ENCODE measurements at places on chromosomes 1 and 21.

- DNase-seq, result no peak
Measured at GRCh38 chr1:222785529-222785928, 29.3 kb upstream of the DISP1 start.

DNA sequence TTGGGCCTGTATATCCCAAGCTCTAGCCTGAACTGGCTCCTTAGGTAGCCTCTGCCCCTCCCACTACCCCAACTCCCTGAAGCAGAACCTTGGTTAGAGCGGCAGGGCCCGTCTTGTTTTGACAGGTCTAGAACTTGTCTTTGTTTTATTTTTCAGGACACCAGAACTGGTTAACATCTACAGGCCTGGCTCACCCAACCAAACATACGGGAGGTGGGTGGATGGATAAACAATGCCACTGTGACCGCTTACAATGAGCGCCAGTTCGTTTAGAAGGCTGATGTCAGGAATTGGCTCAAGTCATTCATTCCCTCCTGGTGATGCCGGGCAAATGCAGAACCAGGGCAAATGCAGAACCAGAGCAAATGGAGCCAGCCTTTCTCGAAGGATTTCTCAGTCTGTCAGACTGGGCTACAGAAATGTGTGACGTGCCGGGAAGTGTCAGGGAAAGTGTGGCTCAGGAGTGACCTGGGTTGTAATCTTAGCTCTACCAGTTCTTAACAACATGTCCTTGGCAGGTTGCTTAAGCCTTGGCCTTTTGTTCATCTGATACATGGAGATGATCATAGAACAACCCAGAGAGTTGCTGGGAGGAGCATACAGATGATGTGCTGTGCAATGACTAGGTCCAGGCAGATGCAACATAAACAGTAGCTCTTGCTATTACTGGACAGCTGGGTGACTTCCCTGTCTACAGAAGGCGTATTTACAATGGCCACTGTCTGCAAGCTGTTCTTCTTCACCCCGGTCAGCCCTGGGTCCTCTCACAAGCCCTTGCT, 30.5 kb upstream of the BTG2 start:
- peak; percentile 78 for DNase-seq

GRCh38 chr21:24976238-24976637, 631.0 kb downstream of the MRPL39 start:
- no peak for DNase-seq

GRCh38 chr1:34477632-34478141, 277.2 kb upstream of the GJB5 start:
- DNase-seq, result no peak

GRCh38 chr21:21146587-21147373, 148.6 kb downstream of the NCAM2 start:
- DNase-seq, result no peak
